ENCODE measurements at places on chromosomes 16 and 17.
A peak's percentile ranks its signal among the peaks of the same experiment; 100 is the strongest.

GRCh38 chr17:19719355-19720209 is 3.2 kb upstream of the SLC47A2 start:
- no peak for DNase-seq

- no peak for DNase-seq
Measured at GRCh38 chr17:62925267-62925836, 40.7 kb upstream of the TANC2 start.

- no peak for DNase-seq
Measured at GRCh38 chr16:11129378-11129781, 126.6 kb downstream of the SOCS1 start.

- DNase-seq: no peak
Measured at GRCh38 chr17:16987830-16988601, 16.1 kb upstream of the TNFRSF13B start.

GRCh38 chr17:82231562-82232321 is 2.9 kb downstream of the SLC16A3 start:
- DNase-seq: peak; percentile 27

DNA sequence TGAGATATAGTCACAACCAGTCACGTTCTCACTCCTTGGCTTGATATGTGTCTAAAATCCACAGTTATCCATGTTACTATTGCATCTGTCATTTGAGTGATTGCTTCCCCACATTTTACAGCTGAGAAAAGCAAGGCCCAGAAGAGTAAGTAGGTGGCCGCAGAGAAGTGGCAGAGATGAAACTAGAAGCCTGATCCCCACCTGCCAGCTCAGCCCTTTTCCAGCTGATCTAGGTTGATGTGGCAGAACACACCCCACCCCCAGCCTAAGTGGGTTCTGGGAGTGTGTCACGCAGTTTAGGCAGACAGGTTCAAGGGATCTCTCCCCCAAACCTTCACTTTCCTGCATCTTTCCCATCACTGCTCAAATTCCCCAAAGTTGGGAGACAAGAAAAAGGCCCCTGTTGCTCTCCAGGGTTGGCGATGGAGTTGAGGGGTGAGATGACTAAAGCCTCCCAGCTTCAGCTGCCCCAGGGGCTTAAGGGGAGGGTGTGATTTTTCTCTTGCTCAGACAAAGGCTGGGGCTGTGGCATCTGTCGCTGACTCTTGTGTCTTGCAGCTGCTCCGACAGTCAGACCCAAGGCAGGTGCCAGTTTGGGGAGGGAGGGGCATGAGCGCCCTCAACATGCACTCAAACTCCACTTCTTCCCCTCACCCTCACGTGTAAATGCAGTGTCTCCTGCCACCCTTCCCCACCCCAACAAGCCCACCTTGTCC is 48.9 kb upstream of the LHX1 start:
- DNase-seq: no peak

- DNase-seq: no peak
Measured at GRCh38 chr16:65249768-65250167, 127.9 kb upstream of the CDH11 start.

GRCh38 chr16:31202414-31203375 is at the start of gene PYCARD:
Gene PYCARD (minus strand): TSS chr16:31202760. CDS start chr16:31202690, 70 bp downstream.
- peak; percentile 26 for DNase-seq

DNA sequence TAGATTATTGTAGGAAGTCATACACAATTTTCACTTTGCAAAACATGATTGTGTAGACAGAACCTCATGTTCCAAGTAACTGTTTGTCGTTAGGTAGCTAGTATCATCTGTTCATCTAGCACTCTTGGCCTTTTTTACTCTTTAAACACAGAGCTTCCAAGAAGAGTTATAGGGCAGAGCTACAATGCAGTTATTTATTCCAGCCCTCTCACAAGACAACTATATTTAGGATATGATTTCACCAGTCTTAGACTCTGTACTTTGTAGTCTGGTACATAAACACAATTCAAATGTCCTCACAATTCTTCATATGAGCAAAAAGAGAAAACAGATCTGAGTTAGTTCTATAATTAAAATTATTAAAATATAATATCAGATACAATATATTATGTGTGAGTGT is 37.9 kb downstream of the KCNJ2 start:
- no peak for DNase-seq

DNA sequence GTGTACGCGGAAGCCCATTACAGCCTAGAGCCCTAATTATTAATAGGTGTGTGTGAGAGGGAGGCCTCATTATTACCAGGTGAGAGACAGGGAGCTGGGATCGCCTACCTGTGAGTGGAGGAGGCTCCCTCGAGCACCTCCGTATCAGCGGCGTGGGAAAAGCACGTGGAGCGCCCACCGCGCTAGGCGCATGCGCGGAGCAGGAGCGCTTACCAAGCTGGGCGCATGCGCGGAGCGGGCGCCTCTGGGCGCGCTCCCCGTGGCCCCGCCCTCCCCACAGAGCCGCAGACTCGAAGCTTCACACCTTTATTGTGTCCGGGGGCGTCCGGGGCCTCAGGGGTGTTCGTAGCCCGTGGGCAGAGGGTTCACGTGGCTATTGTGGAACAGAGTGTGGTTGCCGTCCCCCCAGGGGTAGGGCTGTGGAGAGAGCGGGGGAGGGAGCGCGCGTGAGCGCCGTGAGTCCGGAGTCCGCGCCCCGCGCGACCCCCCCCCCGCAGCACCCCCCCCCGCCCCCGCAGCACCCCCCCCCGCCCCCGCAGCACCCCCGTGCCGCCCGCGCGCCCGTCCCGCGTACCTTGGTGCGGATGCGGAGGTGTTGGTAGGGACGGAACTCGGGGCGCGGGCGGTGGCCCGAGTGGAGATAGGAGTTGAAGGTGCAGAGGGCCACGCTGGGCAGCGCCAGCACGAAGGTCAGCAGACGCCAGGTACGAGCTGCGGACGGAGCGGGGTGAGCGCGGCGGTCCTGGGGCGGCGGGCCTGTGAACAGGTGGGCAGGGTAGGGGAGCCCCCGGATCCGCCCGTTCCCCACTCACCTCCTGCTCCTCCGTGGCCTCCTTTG is 500 bp downstream of the COX6A2 start:
- DNase-seq: no peak

DNA sequence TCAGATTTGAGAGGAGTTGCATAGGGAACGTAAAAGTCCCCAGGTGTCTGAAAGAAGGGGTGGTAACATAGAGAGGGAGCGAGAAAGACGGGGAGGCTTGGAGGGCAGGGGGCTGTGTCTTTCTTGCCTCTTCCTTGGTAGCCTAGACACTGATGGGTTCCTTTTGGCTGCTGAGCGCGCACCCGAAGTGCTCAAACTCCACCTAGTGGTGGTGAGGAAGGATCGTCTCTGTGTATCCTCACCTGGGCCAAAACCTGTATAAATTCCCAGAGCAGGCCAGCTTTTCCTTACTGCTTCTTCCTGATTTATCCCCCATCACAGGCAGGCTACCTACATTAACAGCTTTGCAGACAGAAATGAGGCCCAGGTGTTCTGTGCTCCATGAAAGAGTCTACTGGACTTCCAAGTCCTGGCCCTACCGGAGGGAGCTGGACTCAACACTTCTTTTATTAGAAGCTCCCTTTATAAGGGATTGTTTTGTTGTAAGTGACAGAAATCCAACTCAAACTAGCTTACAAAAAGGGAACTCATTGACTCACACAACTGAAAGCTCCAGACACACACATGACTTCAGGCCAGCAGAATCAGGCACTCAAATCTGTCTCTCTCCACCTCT is 5.5 kb upstream of the SLC25A35 start:
- peak; percentile 35 for DNase-seq

DNA sequence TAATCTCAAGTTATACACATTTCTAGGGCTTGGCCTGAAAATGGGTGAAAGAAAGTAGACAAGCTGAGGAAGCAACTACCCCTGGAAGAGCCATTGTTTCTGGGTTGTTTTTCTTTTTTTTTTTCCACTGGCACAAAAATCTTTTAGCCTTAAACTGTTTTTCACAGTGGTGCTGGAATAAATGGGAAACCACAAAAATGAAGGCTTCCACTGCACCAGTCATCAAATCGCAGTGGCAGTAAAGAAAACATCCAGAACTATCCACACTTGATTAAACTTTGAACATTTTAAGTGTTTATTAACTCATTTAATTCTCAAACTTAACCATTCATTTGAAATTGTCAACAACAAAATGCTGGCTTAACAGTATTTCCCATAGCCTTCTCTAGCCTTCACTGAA is 14.3 kb downstream of the CMTM4 start:
- no peak for DNase-seq

GRCh38 chr16:17440131-17440530 is 30.6 kb downstream of the XYLT1 start:
- no peak for DNase-seq

GRCh38 chr17:9258115-9259015 is 237.1 kb downstream of the NTN1 start:
- DNase-seq: no peak

GRCh38 chr16:13238182-13238581 is 336.8 kb downstream of the SHISA9 start:
- DNase-seq: no peak

DNA sequence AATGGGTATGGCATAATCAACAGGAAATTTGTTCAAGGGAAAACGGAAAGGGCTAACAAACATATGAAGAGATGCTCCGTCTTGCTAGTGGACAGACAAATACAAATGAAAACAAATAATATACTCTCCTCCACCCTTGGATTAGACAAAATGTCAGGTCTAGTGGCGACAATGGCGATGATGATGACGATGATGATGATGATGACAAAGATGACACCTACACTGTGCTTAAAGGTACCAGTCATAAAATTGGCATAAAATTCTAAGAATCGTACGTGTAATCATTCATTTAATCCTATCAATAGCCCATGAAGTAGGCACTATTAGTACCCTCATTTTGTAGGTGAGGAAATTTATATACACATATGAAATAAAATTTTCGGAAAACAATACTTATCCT is 174.6 kb downstream of the PMP22 start:
- no peak for DNase-seq

- DNase-seq: no peak
Measured at GRCh38 chr16:82282662-82283061, 112.6 kb upstream of the MPHOSPH6 start.

GRCh38 chr17:43576563-43577229 is 30.6 kb upstream of the ETV4 start:
- DNase-seq: peak; percentile 67

GRCh38 chr16:57784334-57784733 is 18.0 kb downstream of the KIFC3 start:
- no peak for DNase-seq

GRCh38 chr17:76805319-76805718 is 62.9 kb upstream of the MGAT5B start:
- no peak for DNase-seq

DNA sequence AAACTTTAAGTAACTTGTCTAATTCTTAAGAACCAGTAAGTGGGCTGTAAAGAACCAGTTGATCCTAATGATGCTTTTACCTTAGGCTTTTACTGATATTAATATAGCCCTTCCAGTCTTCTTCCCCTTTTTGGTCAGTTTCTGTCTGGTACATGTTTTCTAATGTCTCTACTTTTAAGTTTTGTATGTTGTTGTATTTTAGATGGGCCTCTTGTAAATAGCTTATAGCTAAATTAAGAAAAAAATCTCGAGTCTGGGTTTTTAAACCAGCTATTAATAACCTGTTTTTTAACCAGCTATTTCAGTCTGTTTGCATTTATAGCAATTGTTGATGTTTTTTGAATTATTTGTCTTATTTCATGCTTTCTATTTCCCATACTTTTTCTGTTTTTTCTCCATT is 79.0 kb downstream of the PITPNC1 start:
- no peak for DNase-seq

DNA sequence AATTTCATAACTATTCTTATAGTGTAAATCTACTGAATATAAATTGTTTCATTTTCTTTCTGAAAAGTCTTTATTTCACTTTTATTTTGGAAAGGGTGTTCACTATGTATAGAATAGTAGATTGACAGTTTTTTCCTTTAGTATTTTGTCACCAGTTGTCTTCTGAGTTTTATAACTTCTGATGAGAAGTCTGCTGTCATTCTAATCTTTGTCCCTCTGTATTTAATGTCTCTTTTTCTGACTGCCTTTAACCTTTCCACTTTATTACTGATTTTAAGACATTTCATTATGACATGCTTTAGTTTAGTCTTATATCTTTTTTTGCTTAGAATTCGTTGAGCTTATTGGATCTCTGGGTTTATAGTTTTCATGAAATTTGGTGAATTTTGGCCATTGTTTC is 166.9 kb downstream of the FTO start:
- DNase-seq: no peak

GRCh38 chr17:31537565-31538011 is 146.1 kb downstream of the RAB11FIP4 start:
- DNase-seq: no peak

DNA sequence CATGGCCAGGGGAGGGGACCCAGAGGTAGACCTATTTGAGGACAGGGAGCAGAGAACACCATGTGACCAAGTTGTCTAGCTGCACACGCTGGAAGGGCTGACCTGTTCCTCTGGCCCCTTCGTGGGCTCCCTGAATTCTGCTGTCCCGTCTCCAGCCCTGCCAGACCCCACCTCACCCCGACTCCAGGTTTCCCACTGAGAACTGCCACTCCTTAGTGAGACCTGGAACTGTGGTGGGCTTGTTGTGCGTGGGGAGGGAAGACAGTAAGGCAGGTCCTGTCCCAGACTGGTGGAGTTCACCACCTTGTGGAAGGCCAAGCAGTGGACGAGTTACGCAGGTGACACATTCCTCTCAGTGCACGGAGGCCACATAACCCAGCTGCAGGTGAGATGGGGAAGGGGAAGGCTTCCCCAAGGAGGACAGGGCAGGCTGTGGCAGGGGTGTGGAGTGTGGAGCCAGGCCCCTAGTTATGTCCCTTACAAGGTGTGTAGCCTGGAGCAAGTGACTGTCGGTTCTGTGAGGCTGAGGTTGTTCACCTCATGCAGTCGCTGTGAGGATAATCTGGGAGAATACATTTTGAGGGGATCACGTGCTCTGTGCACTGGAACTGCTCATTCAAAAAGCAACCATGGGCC is 54.7 kb downstream of the USP22 start:
- no peak for DNase-seq

DNA sequence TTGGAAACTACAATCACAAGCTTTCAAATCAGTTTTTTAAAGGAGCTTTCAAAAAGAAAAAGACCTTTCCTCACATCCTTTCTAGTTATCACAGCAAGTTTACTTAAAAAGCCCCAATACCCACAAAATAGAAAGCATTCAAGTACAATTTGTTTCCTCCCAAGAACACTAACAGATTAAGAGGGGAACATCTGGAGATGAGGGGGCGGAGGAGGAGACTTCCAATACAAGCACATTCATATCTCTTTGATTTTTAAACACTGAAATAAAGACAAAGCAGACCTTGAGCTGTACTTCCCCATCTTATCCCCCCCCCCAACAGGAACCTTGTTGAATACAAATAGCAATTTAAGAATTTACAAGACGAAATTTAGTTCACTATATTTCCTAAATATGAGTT is 2.0 kb downstream of the YWHAE start:
- DNase-seq: no peak

Measured in progenitor cell of endocrine pancreas (in vitro differentiated cells).